ENCODE measurements at places on chromosomes 6 and 20.

GRCh38 chr6:24340998-24341938 lies 16.6 kb downstream of the DCDC2 start:
- H3K27ac ChIP-seq = no peak overlapping the region
- DNase-seq = no peak
- no peak overlapping the region for H3K4me3 ChIP-seq
- H3K4me1 ChIP-seq = no peaks in the 10 kb centered on the region
- H3K27me3 ChIP-seq = no peaks in the 10 kb centered on the region

DNA sequence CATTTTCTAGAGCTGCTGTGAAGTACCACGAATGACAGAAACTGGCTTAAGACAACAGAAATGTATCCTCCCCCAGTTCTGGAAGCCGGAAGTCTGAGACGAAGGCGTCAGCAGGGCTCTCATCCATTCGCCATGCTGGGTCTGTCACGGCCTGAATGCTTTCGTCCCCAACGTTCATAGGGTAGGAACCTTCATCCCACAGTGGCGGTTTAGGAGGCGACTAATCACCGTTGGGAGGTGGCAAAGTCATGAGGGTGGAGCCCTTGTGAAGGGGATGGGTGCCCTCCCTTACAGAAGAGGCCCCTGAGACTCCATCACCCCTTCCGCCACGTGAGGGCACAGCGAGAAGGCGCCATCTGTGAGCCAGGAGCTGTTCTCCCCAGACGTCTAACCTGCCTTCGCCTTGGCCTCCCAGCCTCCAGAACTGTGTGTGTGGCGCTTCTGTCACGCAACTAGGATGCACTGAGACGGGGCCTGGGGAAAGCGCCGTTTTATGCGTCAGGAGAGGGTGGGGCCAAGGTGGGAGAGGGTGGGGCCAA lies 250.3 kb downstream of the TTLL2 start:
- no peak overlapping the region for H3K27ac ChIP-seq
- H3K4me1 ChIP-seq = no peaks in the 10 kb centered on the region
- no peaks in the 10 kb centered on the region for H3K27me3 ChIP-seq
- no peak overlapping the region for H3K4me3 ChIP-seq
- DNase-seq = no peak

DNA sequence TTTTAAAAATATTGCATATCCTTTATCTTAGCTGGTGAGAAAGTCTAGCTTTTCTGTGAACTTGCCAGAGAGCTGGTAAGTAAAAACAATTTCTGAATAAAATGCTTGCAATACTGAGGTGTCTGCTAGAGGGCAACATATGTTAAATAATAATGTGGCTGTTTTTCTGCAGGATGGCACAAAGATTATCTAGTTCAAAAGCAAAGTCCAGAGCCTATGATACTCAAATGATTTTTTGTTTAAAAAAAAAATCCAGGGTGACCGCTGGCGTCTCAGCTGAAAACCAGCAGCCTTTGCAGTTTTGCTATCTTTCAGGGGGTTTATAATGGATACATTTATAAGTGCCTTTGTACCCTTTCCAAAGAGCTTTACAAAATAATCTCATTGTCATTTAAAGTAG lies 194.9 kb downstream of the PHACTR1 start:
- H3K27me3 ChIP-seq = no peaks in the 10 kb centered on the region
- no peak overlapping the region for H3K27ac ChIP-seq
- peak; percentile 48 for DNase-seq

- no peak for DNase-seq
- no peak overlapping the region for H3K4me3 ChIP-seq
- no peak overlapping the region for H3K27ac ChIP-seq
- H3K27me3 ChIP-seq = no peaks in the 10 kb centered on the region
- no peaks in the 10 kb centered on the region for H3K36me3 ChIP-seq
Observed at GRCh38 chr20:23264545-23264944, 86.0 kb upstream of the NXT1 start.

DNA sequence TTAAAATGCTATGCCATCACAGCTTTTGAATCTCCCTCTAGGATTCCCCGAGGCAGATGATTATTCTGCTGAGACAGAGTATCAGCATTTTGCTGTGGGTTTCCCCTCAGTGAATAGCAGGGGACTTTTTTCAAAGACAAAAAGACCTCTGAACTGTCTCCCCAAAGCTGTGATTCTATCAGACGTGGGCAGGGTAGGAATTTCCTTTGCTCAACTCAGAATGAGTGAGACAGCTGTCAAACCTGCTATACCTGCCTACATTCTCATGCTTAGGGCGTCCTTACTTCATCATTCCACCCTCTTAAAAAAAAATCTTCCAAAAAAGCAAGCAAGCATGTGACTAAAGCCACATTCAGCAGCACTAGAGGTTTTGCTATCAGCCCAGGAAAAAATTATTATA lies 147.6 kb upstream of the FAM83B start:
- peaks cover under 1% of the 10 kb centered on the region for H3K4me1 ChIP-seq
- no peaks in the 10 kb centered on the region for H3K36me3 ChIP-seq
- no peak for DNase-seq
- H3K27me3 ChIP-seq = peaks cover 4% of the 10 kb centered on the region

- H3K36me3 ChIP-seq = no peaks in the 10 kb centered on the region
- H3K4me3 ChIP-seq = no peak overlapping the region
- no peaks in the 10 kb centered on the region for H3K27me3 ChIP-seq
- H3K4me1 ChIP-seq = no peaks in the 10 kb centered on the region
- no peak for DNase-seq
Observed at GRCh38 chr6:132525866-132526265, 12.2 kb upstream of the TAAR9 start.

DNA sequence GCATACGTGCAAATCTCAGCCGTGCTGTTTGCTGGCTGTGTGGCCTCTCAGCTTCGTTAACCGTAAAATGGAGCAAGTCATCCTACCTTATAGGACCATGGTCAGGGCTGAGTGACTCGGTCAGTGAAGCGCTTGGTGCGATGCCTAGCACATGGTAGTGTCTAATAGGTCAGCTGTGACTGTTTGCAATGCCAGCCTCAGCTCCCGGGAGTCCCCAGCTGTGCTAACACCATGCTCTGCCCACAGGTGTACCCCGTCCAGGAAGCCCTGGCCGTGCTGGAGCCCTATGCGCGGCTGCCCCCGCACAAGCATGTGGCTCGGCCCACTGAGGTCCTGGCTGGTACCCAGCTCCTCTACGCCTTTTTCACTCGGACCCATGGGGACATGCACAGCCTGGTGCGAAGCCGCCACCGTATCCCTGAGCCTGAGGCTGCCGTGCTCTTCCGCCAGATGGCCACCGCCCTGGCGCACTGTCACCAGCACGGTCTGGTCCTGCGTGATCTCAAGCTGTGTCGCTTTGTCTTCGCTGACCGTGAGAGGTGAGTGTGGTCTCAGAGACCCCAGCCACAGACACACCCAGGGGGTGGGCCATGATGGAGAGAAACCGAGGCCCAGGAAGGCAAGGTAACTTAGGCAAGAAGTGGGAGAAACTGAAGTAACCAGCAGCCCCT lies 10.6 kb downstream of the TRIB3 start:
- H3K27ac ChIP-seq = no peak overlapping the region
- no peak overlapping the region for H3K4me3 ChIP-seq
- H3K4me1 ChIP-seq = no peaks in the 10 kb centered on the region
- H3K27me3 ChIP-seq = no peaks in the 10 kb centered on the region
- no peaks in the 10 kb centered on the region for H3K36me3 ChIP-seq

- peaks cover 31% of the 10 kb centered on the region for H3K36me3 ChIP-seq
- H3K27ac ChIP-seq = peak within 1 kb of the TSS; percentile 96
- H3K4me3 ChIP-seq = peak within 1 kb of the TSS; percentile 89
- H3K4me1 ChIP-seq = peaks cover 19% of the 10 kb centered on the region
Observed at GRCh38 chr6:106974336-106974998, at the start of gene CD24. CD24 (minus strand) TSS chr6:106974729; CDS start chr6:106974646, 83 bp downstream.

DNA sequence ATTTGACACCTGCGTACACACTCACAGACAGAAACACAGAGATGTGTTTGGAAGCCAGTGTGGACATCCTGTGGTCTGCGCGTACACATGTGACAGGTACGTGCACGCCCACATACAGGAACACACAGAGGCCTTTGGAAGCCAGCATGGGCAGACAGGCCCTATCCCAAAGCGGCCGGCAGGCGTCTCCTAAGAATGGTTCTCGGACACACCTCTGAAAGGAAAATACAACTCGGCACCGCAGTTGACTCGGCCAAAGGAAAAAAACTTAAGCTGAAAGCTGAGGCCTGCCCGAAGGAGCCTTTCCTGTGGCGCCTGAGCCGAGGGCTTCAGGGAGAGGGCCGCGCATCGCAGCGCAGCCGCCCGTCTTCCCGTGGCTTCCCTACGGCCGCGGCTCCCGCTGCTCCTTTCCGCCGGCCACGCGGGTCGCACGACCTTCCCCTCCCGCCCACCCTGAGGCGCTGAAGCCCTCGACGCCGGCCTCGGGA lies 1.4 kb upstream of the CEP43 start:
- H3K27ac ChIP-seq = no peak overlapping the region
- peak overlapping the region; percentile 75 for H3K4me3 ChIP-seq
- DNase-seq = peak; percentile 84
- peaks cover 6% of the 10 kb centered on the region for H3K4me1 ChIP-seq
- H3K27me3 ChIP-seq = no peaks in the 10 kb centered on the region

DNA sequence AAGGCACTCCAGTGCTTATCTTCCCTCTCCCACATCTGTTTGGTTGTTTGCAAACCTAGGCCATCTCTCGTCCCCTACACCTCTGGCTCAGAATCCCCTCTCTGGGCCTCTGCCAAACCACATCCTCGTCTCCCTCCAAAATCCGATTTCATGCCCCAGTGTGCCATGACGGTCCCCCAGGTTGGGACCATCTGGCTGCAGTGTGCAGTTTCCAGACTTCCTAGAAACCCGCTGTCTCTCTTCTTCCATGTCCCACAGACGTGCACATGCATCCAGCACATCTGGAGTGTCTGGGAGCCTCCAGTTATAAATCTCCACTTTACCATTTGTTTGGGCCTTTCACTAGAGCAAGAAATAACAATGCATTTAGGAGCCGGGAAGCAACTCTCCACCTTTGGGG lies 316.2 kb downstream of the KIF16B start:
- no peaks in the 10 kb centered on the region for H3K27me3 ChIP-seq
- H3K4me1 ChIP-seq = no peaks in the 10 kb centered on the region
- no peaks in the 10 kb centered on the region for H3K36me3 ChIP-seq
- no peak for DNase-seq
- no peak overlapping the region for H3K27ac ChIP-seq
- H3K4me3 ChIP-seq = no peak overlapping the region

DNA sequence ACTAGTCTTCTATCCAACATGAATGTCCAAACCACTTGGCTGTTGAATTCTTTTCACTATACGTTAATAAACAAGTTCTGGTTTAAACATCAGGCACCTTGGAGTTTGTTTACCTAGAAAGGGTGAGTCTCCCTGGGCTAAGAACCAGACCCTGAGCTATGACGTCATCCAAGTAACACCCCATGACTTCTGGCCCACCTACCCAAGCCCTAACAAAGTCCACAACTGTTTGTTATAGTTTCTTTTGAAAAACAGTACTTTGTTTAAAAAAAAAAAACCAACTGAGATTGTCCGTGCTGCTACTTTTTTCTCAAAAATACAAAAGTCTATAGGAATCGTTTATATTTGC lies 146.9 kb upstream of the BEND6 start:
- H3K36me3 ChIP-seq = no peaks in the 10 kb centered on the region
- H3K27ac ChIP-seq = no peak overlapping the region
- peaks cover 46% of the 10 kb centered on the region for H3K4me1 ChIP-seq
- H3K4me3 ChIP-seq = no peak overlapping the region

DNA sequence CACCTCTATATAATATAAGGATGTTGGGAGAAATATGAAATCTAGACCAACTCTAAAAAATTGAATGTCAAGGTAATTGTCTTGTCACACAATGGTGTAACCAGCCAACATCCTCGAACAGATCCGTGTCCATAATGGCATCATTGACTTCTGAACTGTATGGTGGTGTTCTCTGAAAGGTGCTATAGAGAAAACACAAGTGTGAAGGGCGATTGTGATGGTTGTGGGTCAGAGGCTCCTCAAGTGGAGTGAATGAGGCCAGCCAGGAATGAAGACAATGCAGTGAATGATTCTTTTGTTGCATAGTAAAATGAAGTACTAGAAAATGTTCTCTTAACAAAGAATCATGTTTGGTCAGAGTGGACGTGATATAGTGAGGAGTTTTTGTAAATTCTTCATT lies 58.3 kb downstream of the CARMIL1 start:
- H3K4me3 ChIP-seq = no peak overlapping the region
- H3K36me3 ChIP-seq = no peaks in the 10 kb centered on the region
- no peaks in the 10 kb centered on the region for H3K27me3 ChIP-seq
- no peak for DNase-seq
- no peak overlapping the region for H3K27ac ChIP-seq
- H3K4me1 ChIP-seq = peaks cover 63% of the 10 kb centered on the region

- no peak overlapping the region for H3K4me3 ChIP-seq
- no peaks in the 10 kb centered on the region for H3K27me3 ChIP-seq
- no peak for DNase-seq
Observed at GRCh38 chr6:56335726-56336125, 88.3 kb upstream of the COL21A1 start.

DNA sequence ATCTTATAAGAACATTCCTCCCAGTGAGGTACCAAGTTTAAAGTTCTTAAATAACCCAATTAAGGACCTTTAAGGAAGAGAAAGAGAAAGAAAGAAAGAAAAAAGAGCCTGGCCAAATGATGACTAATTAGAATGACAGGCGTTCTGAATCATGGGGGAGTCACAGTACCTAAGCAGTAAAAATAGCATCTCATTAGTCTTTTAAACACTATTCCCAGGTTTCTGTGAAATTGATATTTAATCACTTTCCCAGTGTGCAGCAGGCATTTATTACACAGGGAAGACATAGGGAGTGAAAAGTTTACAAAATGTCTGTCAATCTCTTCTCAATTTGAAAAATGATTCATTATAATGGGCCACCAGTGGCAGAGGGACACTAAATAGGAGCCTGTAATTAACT lies 251.4 kb upstream of the MANEA start:
- no peak overlapping the region for H3K4me3 ChIP-seq
- no peak for DNase-seq
- no peaks in the 10 kb centered on the region for H3K4me1 ChIP-seq

DNA sequence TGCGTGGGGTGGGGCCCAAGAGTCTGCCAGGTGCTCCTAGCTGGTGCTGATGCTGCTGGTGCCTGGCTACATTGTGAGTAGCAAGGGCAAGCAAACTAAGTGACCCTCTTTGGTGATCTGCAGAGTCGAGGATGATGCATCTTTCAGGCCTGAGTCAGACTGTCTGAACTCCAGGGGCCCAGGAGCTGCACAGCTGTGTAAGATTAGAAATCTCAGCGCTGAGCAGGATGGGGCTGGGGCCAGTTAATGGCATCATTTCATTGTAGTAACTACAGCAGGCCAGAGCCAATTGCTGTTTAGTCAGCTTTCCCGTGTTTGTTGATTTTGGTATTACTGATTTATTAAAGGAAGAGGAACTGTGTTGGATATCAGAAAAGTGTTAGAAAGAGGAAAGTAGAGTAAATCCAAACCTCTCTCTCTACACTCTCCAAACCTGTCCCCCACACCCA lies 365.2 kb downstream of the PAX1 start:
- DNase-seq = no peak
- no peaks in the 10 kb centered on the region for H3K36me3 ChIP-seq
- no peak overlapping the region for H3K4me3 ChIP-seq
- no peak overlapping the region for H3K27ac ChIP-seq
- peaks cover 16% of the 10 kb centered on the region for H3K4me1 ChIP-seq
- H3K27me3 ChIP-seq = no peaks in the 10 kb centered on the region

- H3K4me1 ChIP-seq = no peaks in the 10 kb centered on the region
- no peak overlapping the region for H3K4me3 ChIP-seq
- no peak for DNase-seq
- H3K36me3 ChIP-seq = no peaks in the 10 kb centered on the region
Observed at GRCh38 chr20:60506061-60506460, 547.8 kb downstream of the CDH26 start.

GRCh38 chr6:7591770-7592169 lies 1.8 kb downstream of the SNRNP48 start:
- peaks cover 29% of the 10 kb centered on the region for H3K36me3 ChIP-seq
- peak overlapping the region; percentile 77 for H3K4me3 ChIP-seq
- no peak for DNase-seq
- H3K27me3 ChIP-seq = no peaks in the 10 kb centered on the region
- H3K4me1 ChIP-seq = peaks cover 16% of the 10 kb centered on the region
